ENCODE measurements at places on chromosomes 7 and 10.

DNA sequence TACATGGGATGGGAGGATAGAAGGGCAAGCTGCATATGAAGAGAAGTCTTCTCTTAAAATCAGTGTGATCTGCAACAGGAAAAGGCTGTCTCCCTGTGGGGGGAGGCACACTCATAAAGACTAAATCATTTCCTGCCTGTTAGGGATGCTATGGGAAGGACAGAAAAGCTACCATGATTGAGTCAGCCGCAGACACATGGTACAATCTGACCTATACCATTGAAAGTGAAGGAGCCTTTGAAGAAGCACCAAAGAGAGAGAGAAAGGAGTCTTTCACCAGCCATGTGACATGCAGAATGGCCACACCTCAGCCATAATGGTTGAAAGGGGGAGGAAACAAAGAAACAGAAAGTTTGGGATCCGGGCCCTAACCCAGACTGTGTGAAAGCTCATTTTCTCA, 29.1 kb downstream of the NUDCD3 start:
- DNase-seq, result peak; percentile 83

GRCh38 chr7:140611641-140612040, 29.0 kb downstream of the DENND2A start:
- DNase-seq, result no peak

GRCh38 chr10:99555825-99556523, 23.2 kb downstream of the NKX2-3 start:
- DNase-seq, result peak; percentile 77

- no peak for DNase-seq
Observed at GRCh38 chr7:90167361-90167760, 13.1 kb downstream of the STEAP1 start.

GRCh38 chr7:158955932-158956804, 99.8 kb downstream of the DYNC2I1 start:
- no peak for DNase-seq

GRCh38 chr7:34191771-34192479, 286.6 kb downstream of the BMPER start:
- no peak for DNase-seq

GRCh38 chr7:120064565-120064964, 208.4 kb upstream of the KCND2 start:
- no peak for DNase-seq

DNA sequence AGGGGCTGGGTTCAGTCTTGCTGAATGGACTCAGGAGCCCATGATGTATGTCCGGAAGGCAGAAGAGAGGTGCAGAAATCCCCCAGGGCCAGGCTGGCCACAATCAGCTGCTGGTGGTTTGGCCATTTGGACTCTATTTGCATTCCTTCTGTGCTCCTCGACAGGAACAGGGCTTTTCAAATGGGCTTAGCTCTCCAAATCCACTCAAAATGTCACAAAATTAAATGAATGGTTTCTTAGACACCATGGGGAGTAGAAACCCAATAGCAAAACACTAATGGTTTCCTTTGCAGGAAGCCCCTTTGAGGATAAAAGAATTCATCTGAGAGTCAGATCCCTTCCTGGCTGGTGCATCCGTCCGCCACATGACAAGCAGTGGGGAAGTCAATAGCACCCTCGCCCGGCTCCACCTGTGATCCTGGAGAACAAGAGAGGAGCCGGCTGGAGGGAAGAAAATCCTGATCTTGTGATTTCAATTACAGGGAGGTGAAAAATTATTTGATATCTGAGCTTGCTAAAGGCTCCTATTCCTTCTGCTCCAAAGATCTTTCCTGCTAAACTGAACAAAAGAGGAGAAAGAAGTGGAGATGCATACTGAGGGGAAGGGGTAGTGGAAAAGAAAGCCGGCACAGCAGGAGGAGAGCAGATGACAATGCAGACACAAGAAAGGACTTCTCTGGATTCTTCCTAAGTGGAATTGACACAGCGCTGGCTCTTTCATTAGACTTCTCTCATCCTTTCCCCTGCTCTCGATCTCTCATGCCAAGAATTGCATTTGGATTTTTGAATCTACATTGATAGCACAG, 190.7 kb downstream of the C7orf25 start:
- DNase-seq, result no peak

- DNase-seq, result no peak
Observed at GRCh38 chr7:17802056-17802455, 138.2 kb downstream of the SNX13 start.

DNA sequence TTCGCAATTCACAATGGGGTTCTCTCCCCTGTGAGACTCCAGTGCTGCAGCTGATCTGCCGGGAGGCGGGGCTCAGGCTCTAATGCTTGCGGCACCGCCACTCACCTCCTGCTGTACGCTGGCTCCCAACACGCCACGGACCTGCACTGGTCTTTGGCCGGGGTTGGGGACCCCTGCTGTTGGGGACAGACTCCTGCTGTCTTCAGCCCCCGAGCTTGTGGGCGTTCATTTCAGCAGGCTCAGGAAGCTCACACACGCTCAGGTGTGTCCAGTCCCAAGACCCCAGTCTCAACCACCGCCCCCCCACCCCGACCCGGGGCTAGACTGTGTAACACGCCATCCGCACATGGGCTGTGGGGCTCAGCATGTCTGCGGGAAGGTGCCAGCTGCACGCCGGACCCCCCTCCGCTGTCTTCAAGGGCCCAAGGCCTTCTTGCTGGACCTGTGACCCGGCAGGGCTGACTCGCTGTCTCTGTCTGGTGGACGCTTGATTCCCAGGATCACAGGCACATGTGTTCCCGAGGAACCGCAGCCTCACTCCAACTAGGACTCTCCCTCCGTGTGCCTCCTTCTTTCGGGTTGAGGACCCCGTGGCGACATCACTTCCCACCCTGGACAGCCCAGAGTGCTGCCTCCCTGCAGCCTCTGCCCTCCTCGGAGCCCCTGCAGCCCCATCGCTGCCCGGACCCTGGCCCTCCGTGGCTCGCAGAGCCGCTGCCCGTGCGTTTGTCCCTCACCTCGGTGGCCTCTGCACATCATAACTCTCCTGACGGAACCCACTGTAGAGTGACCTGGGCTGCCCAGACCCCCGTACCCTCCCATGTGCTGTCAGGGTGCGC, 106.4 kb downstream of the DNAJB6 start:
- no peak for DNase-seq

GRCh38 chr10:836782-837181, 94.7 kb downstream of the LARP4B start:
- DNase-seq, result no peak

Measured in activated CD4-positive, alpha-beta T cell treated with anti-CD3 and anti-CD28 coated beads, Interleukin-10, Interleukin-2, amounts not matched to agents 100 ng/mL and 50 ng/mL, durations not matched to agents 16 hours and 8 hours (primary cell).